Cortex of kidney (tissue), 1 donor: ENCODE measurements at places on chromosomes 7 and 10.

GRCh38 chr10:74718208-74718607 lies 108.2 kb upstream of the KAT6B start:
- no peak for DNase-seq

GRCh38 chr10:73819513-73820093 lies 8.2 kb upstream of the NDST2 start:
- DNase-seq = no peak

DNA sequence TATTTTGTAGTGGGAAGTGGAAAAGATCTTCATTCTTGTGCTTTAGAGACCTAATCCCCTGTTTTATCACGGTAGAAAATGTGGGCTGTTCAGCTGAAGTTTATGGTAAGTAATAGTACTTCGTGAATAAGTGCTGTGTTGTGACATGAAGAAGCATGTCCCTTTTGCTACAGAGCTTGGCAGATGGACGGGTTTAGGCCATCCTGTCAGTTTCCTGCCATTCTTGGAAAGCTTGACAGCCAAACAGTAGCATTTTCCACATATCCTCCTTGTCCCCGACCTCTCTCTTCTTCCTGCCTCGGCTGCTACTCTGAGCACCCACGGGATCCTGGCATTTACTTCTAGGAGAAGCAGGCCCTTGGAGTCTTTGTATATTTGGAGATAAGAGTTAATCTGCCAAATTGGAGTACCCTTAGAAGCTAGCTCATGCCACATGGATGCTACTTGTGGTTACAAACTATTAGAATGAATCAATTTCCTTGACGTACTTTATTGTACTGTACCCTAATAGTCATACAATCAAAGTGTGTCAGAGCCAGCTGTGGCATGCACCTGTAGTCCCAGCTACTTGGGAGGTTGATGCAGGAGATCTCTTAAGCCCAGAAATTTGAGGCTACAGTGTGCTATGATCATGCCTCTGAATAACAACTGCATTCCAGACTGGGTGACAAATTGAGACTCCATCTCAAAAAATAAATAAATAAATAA lies 39.2 kb downstream of the PNLIPRP3 start:
- no peak for DNase-seq

DNA sequence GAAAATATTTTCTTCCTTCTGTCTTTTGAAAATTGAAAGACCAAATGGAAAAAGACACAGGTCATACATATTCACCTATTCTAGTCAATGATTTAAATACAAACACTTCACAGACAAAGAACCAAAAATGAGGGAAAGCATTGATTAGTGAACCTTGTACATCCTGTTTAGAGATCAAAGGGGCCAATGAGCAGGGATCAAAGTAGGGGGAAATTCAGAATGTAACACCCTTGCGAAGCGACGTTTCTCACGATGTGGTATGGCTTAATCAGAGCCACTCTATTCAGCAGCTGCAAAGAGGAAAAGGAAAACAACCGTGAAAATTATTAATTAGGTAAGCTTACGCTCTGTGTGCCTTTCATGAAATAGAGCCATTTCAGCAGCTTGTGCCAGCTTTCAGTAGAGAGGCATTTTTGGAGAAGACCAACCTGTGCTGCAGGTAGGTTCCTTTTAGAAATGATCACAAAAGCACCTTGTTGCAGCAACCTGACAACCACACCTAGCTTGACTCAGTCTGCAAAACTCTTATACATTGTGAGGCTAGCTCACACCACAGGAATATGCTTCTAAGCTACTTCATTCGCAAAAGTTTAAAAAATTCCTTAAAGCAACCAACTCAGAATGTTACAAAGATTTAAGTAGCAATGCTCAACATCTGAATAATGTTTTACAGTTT lies 78.0 kb downstream of the DKK1 start:
- DNase-seq = no peak

- DNase-seq = no peak
These were observed 28.8 kb downstream of the CNOT4 start for GRCh38 chr7:135480966-135481597.

DNA sequence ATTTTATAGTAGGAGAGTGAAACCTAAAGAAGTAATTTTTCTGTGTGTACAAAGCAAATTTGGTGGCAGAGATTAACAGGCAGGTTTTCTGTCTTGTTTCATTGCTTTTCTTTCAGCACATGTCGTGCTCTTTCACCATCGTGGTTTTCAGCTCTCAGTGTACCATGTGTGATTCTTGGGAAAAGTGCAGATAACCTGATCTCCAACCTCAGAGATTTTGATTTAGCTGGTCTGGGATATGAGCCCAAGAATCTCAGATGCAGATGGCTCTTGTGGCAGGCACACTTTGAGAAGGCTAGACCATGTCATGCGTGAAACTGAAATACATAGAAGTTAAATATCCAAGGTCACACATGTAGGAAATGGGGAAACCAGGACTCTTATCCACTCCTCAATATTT lies 317.4 kb downstream of the EXOC4 start:
- DNase-seq = no peak

GRCh38 chr7:65287023-65287422 lies 86.6 kb upstream of the ZNF92 start:
- no peak for DNase-seq

DNA sequence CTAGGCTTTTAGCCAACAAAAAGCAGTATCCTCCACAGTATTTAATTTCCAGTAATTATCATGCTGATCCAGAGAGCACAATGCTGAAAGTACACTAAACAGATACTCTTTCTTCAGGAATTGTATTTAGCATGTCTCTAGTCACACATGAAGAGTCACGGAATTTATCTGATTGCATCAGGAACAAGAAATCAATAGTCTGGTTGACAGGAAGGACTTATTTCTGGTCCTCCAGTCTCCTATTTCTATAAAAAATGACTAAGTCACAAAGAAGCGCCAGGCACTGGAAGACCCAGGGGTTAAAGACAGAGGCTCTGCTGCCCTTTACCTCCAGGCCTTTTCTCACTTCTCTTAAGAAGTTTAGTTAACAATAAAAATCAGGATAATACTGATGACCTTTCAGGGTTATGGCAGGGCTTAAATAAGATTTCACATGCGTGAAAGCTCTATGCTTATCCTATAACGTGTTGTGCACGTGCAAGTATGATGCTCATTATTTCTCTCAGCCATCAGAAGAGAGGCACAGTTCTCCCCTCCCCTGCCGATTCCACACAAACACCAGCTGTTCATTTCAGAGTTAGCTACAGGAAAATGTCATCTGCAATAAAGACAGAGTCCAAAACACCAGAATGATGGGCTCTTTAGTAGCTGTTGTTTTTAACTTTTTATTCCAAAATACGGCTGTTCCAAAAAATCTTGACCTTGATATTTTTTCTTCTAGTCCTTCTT lies 36.9 kb downstream of the SLC26A4 start:
- no peak for DNase-seq

DNA sequence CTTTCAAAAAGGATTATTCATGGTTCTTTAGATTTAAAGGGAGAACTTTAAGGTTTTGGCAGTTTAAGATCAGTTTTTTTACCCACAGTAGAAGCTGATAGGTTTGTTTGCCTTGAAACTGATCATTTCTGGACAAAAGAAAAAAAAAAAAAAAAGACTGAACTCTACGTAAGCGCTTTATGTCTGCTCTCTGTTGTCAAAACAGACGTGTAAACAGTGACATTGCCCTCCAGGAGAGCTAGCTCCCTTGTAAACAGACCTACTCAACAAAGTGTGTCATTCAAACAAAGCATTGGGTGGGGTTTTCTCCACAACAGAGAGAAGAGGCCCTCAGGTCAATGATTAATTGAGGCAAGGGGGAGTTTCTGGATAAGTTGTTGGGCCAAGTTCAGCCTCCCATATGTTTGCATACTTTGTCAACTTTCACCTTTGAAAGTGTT lies 568.1 kb upstream of the LRRN3 start:
- no peak for DNase-seq

- DNase-seq = no peak
These were observed 6.5 kb downstream of the TSPAN14 start for GRCh38 chr10:80460399-80461207.

GRCh38 chr7:118169146-118169545 lies 14.8 kb upstream of the LSM8 start:
- no peak for DNase-seq

DNA sequence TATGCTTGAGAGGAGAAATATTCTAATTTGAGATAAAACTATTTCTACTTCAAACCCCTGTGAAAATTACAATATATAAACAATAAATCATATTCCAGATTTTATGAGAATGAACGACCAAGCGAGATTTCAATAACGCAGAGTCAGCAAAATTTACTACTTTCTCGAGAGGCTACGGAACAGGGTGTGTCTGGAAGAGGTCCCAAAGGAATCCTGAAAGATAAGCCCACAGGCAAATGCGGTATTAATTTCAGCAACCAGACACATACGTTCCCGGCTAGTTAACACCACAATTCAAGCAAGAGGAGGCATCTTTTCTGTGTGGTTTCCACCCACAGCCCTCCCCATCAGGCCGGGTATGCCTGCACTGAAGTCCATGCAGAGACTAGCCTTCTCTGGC lies 26.4 kb downstream of the BEND7 start:
- DNase-seq = no peak

DNA sequence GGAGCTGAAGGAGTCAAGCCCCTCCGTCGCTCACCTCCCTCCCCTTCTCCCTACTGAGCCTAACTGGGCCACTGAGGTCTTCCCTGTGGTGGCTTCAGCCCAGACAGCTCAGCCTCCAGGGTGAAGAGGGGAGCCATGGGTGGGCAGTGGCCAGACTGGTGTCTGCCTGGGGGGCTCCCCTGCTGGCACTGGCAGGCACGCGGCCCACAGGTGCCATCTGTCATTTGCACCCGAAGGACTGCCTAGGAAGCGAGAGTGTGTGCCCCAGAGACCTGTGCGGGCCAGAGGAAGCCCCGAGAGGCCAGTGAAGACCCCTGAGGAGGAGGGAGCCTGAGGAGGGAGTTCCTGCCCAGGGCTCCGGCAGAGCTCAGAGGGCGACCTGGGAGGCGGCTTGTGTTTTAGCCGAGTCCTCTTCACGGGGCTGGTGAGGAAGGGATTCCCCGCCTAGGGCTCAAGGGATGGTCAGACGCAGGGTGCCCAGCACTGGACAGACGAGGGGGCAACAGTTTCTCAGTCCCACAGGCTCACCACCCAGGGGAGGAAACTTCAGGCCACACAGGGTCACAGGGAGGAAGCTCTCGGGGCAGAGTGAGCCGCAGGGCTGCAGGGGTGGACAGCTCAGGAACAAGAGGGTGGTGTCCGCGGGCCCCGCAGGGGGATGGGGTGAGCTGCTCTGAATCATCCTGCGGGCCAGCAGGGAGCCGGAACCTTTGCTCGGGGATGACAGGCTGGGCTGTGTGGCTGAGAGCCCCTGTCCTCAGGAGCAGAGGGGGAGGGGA lies 76.2 kb upstream of the PPP2R2D start:
- DNase-seq = no peak

- DNase-seq = no peak
These were observed 141.1 kb upstream of the PCBD1 start for GRCh38 chr10:71029411-71029892.

- no peak for DNase-seq
These were observed 246.7 kb upstream of the CTBP2 start for GRCh38 chr10:125407000-125407502.

DNA sequence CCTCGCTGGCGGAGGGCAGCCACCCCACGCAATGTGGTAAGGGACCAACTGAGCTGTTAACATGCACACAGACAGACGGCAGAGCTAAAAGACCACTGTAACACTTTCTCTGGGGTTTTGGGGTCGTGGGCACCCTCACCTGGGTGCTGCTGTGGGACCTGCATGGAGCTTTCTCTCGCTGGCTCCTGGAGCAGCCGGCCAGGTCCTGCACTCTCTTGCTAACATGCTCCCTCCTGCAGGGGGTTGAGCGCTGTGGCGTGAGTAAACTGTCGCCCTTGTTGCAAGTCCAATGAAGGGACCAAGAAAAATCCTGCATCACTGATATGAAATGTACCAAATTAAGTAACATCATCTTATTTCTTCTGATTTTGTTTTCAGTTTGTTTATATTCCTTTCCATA lies 92.0 kb downstream of the ADK start:
- DNase-seq = no peak

- DNase-seq = no peak
These were observed 76.4 kb downstream of the OAT start for GRCh38 chr10:124342136-124342820.

GRCh38 chr7:110224643-110225042 lies 866.3 kb upstream of the LRRN3 start:
- DNase-seq = no peak

- no peak for DNase-seq
These were observed 303.5 kb downstream of the PAXIP1 start for GRCh38 chr7:154699417-154699816.

GRCh38 chr10:86824151-86824550 lies 67.7 kb downstream of the BMPR1A start:
- no peak for DNase-seq

GRCh38 chr10:108275895-108276685 lies 1111.6 kb upstream of the SORCS1 start:
- DNase-seq = no peak

GRCh38 chr7:154744256-154744860 lies 258.6 kb downstream of the PAXIP1 start:
- DNase-seq = no peak

DNA sequence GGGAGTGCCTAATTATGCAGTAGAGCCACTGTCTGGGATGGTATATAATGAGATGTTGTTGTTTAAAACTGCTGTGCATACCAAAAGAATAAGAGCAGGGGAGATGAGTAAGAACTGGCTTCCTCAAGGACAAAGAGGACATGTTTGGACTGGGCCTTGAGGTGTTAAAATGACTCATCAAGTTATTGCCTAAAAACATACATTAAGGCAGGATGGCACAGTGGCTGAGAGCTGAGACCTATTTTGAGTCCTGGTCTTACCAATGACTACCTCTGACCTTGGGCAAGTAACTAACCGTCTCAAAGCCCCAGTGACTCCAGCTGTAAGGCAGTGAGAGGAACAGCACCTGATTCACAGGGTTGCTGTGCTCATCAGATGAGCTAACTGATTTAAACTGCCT lies 71.1 kb downstream of the CFAP58 start:
- no peak for DNase-seq

DNA sequence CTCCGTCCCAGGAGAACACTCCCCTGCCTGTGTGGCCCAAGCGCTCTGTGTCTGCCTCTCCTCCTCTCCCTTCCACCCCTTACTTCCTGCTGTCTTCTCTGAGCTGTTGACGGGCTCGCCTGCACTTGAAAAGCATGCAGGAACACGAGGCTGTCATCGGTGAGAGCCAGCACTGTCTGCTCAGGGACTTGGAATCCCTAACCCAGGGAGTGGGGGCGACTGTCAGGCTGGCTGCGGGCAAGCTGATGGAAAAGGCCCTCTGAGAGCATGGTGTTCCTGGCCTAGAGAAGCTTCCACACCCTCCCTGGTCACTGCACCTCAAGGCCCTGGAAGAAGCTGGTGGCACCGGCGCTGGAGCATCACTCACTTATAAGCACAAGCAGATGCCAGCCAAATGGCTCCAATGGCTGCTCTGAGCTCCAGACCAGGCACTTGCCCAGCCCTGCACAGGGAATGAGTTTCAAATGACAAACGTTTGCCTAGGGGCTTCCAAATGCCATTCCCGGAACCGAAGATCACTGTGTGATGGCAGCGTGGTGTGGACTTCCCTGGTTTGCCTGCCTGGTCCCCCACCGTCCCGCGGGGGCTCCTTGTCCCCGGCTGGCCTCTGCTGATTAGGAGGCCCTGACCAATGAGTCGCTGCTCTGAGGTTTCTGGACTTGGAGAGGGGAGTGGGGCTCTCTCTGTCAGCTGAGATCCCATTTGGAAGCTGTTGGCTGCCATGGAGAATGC lies 56.7 kb upstream of the EBF3 start:
- DNase-seq = no peak

GRCh38 chr10:76080451-76080850 lies 649.0 kb downstream of the LRMDA start:
- no peak for DNase-seq

- no peak for DNase-seq
These were observed 40.4 kb downstream of the KCTD7 start for GRCh38 chr7:66669088-66669487.

- no peak for DNase-seq
These were observed 127.5 kb downstream of the CUBN start for GRCh38 chr10:17001961-17002749.
